CD8-positive, alpha-beta memory T cell (primary cell): ENCODE measurements at places on chromosomes 2 and 18. TPM values are rescaled to one million over a fixed set of nuclear protein-coding genes. Genes with fewer than 3 reads are reported as not detected.

The EFR3B gene
- total RNA-seq = 0.27 TPM

The CNDP1 gene
- total RNA-seq = not detected

The RNF138 gene
- total RNA-seq = 87.8 TPM

The SH3YL1 gene
- 16.6 TPM for total RNA-seq

The NEUROD1 gene
- not detected for total RNA-seq

The SIX3 gene
- total RNA-seq = not detected

The UGT1A5 gene
- not detected for total RNA-seq

The CYP26B1 gene
- total RNA-seq = not detected

The HJURP gene
- 37.9 TPM for total RNA-seq

The KRTCAP3 gene
- 4.0 TPM for total RNA-seq

The KCNG2 gene
- total RNA-seq = not detected

The ATRAID gene
- total RNA-seq = 106 TPM

The NPPC gene
- total RNA-seq = not detected

The DLX1 gene
- not detected for total RNA-seq

The YIPF4 gene
- 47.0 TPM for total RNA-seq

The LGALSL gene
- total RNA-seq = 0.98 TPM

The RIT2 gene
- total RNA-seq = not detected

The LTBP1 gene
- not detected for total RNA-seq

The GKN2 gene
- not detected for total RNA-seq

The NEU2 gene
- total RNA-seq = not detected

The DPYSL5 gene
- not detected for total RNA-seq

The APLF gene
- total RNA-seq = 3.6 TPM

The B4GALT6 gene
- 3.4 TPM for total RNA-seq

The IL36G gene
- total RNA-seq = not detected
